Stimulated activated CD8-positive, alpha-beta memory T cell treated with anti-CD3 and anti-CD28 coated beads, Interleukin-12 subunit alpha, Interleukin-12 subunit beta, amount 100 ng/mL, for 1 hour (primary cell): ENCODE measurements at places on chromosomes 2 and 18.

DNA sequence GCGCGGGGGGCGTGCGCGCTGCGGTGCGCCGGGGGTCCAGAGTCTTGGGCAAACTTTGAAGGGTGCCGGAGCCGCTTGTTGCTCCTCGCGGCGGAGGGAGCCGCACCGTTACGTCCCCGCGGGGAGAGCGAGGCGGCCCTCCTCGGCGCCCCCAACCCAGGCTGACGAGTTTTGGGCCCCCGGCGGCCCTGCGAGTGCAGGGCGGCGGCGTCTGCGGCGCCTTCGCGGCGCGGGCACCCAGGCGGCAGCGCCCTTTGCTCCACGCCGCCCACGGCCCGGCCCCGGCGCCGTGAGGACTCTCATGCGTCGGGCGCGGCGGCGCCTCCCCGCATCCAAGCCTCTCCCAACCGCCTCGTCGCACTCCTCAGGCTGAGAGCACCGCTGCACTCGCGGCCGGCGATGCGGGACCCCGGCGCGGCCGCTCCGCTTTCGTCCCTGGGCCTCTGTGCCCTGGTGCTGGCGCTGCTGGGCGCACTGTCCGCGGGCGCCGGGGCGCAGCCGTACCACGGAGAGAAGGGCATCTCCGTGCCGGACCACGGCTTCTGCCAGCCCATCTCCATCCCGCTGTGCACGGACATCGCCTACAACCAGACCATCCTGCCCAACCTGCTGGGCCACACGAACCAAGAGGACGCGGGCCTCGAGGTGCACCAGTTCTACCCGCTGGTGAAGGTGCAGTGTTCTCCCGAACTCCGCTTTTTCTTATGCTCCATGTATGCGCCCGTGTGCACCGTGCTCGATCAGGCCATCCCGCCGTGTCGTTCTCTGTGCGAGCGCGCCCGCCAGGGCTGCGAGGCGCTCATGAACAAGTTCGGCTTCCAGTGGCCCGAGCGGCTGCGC lies 814 bp downstream of the FZD7 start:
- no peak for DNase-seq

- no peak for DNase-seq
These were observed 110.2 kb upstream of the UNC80 start for GRCh38 chr2:209661286-209661894.

DNA sequence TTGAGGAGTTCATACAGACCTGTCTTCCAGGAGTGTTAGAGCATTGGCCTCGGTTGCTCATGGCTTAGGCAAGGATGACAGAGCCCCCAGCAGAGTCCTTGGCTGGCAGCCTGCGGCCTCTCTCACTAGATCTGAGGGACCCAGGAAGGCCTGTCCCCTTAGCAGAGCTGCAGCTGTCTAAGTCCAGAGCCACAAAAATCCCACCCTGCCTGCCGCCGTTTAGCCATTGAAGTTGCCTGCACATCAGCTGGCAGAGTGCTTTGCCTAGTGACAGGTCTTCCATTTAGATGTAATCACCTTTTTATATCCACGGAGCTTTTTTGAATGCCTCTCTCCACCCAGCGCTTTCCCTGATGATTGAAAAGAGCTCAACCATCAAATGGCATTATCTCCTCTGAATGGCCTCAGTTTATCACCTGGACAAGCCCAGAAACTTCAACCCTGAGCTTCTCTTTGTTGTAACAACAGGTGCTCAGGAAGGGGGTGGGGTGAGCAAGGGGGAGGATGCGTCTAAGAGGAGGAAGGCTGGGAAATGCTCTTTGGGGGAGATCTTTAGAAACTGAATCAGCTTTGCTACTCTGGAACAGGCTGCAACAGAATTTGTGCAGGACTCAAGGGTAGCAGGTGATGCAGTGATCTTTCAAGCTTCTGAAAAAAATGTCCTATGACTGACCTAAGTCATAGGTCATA lies 71.9 kb downstream of the TNP1 start:
- no peak for DNase-seq

- DNase-seq, result peak; percentile 99
These were observed at the start of gene SEH1L for GRCh38 chr18:12947285-12948049. TSS of gene SEH1L (plus strand) at chr18:12948011. CDS start at chr18:12948122, 111 bp downstream.

GRCh38 chr2:216508229-216508628 lies 9.6 kb downstream of the RPL37A start:
- DNase-seq, result no peak

- no peak for DNase-seq
These were observed 57.1 kb upstream of the ODC1 start for GRCh38 chr2:10504994-10505820.

- no peak for DNase-seq
These were observed 21.2 kb downstream of the MAPRE2 start for GRCh38 chr18:35062408-35062807.

- no peak for DNase-seq
These were observed 71.4 kb downstream of the KCNF1 start for GRCh38 chr2:10982931-10983701.

DNA sequence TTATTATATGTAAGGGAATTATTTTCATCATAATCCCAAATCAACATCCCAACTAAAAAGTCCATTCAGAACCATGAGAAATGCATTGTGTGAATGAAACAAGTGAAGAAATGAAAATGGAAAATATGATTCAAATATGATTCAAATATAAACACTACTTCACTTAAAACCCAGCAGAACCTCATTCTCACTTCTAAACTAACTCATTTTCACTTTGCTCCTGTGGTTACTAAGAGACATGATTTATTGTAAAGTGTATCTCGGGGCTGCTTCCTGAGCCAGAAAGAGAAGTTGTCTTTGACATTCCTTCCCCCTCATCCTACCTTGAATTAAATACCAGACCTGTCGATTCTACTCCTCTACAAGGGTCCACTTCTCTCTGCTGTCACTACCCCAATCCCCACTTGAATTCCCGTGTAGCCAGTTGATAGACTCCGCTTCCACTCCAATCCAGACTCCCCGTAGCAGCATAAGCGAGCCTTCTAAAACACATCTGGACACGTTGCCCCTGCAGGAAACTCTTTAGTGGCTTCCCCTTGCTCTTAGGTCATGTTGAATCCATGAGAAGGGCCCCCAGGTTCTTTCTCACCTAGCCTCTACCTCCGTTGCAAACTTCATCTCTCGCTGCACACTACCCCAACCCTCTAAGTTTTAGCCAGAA lies 697.0 kb upstream of the ID2 start:
- no peak for DNase-seq

DNA sequence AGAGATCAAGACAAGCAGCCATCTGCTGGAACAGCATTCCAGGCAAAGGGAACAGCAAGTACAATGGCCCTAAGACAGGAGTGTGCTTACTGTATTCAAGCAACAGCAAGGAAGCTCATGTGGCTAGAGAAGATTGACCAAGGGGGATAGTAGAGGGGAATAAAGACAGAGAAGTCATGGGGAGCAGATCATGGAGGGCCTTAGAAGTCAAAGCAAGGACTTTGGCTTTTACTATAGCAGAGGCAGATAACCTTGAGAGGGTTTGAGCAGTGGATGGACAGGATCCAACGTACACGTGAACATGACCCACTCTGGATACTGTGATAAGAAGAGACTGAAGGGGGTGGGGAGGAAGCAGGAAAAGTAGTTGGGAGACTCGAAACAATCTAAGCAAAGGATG lies 26.9 kb downstream of the SP5 start:
- no peak for DNase-seq

GRCh38 chr2:203033395-203033794 lies 18.7 kb downstream of the NBEAL1 start:
- DNase-seq, result no peak

- no peak for DNase-seq
These were observed 273.7 kb upstream of the KYNU start for GRCh38 chr2:142603759-142604158.
